HFFc6 (cell line): ENCODE measurements at places on chromosomes 2 and 18. TPM values are rescaled to one million over a fixed set of nuclear protein-coding genes. Genes with fewer than 3 reads are reported as not detected.

Gene MOGAT1
- not detected in 3 replicates for total RNA-seq

Gene TMEM150A
- 11.8 to 19.6 TPM (median 16.6 TPM) in 3 replicates for total RNA-seq

DNA sequence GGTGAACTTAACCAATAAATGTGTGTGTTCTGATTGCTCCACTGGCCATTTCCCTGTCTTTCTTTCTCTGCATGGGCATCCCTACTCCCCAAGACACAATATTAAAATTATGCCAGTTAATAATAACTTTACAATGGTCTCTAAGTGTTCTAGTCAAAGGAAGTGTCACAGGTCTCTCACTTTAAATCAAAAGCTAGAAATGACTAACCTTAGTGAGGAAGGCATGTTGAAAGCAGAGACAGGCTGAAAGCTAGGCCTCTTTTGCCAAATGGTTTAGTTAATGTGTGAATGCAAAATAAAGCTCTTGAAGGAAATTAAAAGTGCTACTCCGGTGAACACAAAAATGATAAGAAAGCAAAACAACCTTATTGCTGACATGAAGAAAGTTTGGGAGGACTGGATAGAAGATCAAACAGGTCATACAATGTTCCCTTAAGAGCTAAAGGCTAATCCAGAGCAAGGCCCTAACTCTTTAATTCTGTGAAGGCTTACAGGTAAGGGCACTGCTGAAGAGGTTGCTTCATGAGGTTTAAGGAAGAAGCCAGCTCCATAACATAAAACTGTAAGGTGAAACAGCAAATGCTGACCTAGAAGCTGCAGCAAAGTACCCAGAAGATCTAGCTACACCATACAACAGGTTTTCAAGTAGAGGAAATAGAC, 44.0 kb upstream of the ARHGAP15 start:
- no peak for DNase-seq

GRCh38 chr2:206083602-206084438, 2.2 kb downstream of the INO80D start:
- no peak for DNase-seq

GRCh38 chr2:163834221-163834620, 98.4 kb upstream of the FIGN start:
- no peak for DNase-seq

GRCh38 chr18:35110059-35110458, 68.8 kb downstream of the MAPRE2 start:
- DNase-seq: no peak

GRCh38 chr18:44041553-44041952, 639.1 kb upstream of the SETBP1 start:
- DNase-seq: no peak

GRCh38 chr2:230987137-230988020, 8.5 kb upstream of the SPATA3 start:
- peak; percentile 50 for DNase-seq

Gene CNGA3
- total RNA-seq: 0.26 to 0.87 TPM (median 0.35 TPM) in 3 replicates

- no peak for DNase-seq
Measured at GRCh38 chr2:207221731-207222130, 56.0 kb upstream of the KLF7 start.

Gene GPR155
- 4.3 to 7.4 TPM (median 7.3 TPM) in 3 replicates for total RNA-seq

- DNase-seq: no peak
Measured at GRCh38 chr2:230068651-230069055, at the start of gene SLC16A14. TSS of gene SLC16A14 (minus strand) at chr2:230068924. CDS start at chr2:230059352, 9,572 bp downstream.

DNA sequence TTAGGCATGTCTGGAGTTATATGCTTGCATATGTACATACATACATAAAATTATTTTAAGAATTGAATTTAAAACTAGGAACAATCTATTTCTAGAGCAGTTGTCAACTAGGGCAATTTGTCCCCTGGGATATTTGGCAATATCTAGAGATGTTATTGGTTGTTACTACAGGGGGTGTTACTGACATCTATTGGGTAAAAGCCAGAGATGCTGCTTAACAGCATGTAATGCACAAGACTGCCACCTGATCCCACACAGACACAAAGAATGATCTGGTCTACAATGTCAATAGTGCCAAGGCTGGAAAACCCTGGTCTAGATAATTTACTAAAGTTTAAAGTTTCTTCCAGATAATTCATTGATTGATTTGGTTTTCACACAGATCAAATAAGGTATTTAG, 185.3 kb downstream of the NYAP2 start:
- DNase-seq: no peak

Gene C2orf81
- 0.53 to 2.3 TPM (median 2.1 TPM) in 3 replicates for total RNA-seq

DNA sequence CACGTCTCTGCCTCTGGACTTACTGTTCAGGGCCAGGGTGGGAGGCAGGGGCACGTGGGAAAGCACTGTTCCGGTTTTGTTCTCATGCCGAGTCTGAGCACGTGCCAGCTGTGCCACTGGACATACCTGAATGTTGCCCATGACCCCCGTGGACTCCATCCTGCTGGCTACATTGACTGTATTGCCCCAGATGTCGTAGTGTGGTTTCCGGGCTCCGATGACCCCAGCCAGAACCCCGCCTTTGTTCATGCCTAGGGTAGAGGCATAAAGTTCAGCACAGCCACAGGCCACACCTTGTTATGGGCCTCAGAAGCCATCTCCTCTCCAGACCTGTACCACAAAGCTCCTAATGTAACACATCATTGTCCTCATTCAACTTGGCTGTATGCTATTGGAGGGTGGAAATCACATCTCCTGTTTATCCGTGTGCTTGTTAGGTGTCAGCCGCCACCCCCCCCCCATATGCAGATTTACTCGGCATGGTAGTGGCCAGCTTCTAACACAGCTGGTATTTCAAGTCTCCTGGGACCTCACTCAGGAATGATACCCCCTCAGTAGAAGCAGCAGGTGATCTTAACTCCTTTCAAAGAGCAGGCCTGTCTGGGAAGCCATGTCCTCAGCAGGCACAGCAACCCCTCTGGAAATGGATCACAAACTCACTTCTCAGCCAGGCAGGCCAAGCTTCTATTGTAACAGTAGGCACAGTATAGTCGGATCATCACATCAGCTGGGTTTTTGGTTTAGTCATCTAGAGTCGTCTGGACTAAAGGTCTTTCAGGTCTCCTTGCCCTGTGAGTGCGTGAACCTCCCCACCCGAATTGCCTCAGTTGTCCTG, 27.6 kb downstream of the CENPO start:
- DNase-seq: no peak

DNA sequence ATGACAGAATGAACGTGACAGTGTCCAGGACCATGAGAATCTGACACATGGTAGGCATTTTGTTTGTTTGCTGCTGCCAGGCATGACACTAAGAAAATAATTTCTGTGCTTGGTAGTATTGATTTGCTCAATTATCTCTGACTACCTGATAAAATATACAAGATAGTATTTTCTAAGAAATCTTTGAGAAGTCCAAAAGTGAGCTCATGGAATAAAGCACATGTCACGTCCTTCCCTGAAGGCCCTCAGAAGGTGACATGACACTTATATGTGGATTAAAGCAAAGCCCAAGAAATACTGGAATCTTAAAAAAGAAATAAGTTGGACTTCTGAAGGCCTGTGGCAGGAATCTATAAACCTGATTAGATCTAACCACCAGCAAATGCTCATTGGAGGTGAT, 3.8 kb upstream of the TTN start:
- DNase-seq: no peak

- DNase-seq: no peak
Measured at GRCh38 chr2:44949329-44950151, 8.0 kb downstream of the SIX3 start.

Gene GNAL
- total RNA-seq: 0.09 to 0.20 TPM (median 0.09 TPM) in 3 replicates

Gene VSNL1
- not detected in 3 replicates for total RNA-seq

Gene INPP4A
- 19.1 to 20.3 TPM (median 19.1 TPM) in 3 replicates for total RNA-seq

GRCh38 chr2:202094426-202094986, 21.5 kb downstream of the KIAA2012 start:
- DNase-seq: no peak

DNA sequence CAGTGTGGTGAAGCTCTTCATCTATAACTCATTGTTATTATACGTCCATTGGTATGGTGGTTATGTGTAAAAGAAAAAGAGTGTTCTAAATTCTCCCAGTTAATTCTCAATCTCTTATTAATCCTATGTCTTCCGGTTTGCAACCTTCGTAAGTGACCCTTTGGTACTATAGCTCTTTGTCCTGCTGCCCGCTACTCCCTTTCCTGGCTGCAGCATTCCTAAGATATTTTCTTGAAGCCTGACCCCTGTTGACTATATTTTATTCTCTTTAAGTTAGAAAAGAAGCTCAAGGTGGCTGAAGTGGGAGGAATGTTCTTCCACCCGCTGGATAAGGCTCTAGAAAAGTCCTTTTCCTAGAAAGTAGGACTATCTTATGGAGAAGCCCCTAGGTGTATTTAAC, 684.8 kb downstream of the SOCS6 start:
- no peak for DNase-seq

GRCh38 chr2:98008415-98008814, 12.7 kb upstream of the TMEM131 start:
- DNase-seq: no peak

GRCh38 chr2:50546790-50547189, 485.1 kb downstream of the NRXN1 start:
- no peak for DNase-seq

DNA sequence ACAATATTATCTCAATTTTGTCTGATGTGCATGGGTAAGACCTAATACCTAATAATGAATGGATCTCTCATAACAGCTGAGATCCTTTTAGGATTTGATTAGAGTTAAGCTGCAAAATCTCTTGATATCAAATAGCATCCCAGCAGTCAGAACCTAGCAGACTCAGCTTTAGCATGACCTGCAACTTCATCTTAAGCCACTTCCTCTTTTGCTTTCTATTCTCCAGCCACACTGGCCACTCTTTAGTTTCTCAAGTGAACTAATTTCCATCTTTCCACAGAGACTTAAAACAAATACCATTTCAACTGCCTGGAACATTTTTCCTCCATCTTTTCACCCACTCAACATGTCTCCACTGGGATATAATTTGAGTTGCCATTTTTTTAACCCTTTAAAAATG, 1251.6 kb upstream of the ZEB2 start:
- DNase-seq: no peak

Gene ATP6V1B1
- total RNA-seq: 0.24 to 0.76 TPM in 2 of 3 replicates, not detected in the other

Gene UBXN2A
- 11.2 to 14.3 TPM (median 13.4 TPM) in 3 replicates for total RNA-seq

DNA sequence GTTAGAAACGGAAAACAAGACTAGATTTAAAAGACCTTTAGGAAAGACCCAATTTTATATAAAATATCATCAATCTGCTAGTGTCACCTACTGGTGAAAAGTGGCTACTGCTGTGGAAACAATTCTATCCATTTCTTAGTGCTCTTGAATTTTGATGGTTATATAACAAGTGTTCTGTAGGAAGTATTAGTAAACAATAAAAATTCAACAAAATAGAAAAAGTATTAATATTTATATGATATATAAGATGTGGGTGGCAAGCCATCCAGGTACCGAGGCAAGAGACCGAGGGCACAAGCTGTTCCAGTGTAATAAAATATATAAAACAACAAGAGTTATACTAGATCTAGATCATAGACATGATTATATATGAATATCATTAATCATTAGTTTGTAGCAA, 6.2 kb upstream of the TMEM87B start:
- DNase-seq: peak; percentile 52

DNA sequence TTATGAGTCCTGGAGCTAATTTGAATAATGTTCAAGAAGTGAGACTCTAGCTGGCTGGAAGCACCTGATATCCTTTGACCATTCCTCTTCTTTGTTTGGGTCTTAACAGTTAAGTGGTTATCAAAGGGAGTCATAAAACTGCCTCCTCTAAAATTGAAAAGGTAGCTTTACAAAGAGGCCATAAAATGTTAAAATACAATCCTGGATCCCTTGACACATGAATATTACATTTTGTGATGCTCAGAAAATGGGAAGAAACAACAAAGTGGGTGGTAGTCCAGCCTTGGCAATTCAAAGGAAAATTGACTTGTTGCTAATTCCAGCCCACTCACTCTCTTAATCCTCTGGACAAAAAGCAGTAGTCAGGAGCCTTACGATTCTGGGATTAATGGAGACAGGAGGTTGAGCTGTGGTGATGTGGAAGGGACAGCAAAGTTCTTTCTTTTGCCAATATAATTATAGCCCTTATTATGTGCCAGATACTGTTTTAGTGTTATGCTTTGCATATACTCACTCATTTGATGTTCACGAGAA, 339.2 kb downstream of the PDE11A start:
- no peak for DNase-seq

Gene SEH1L
- 58.2 to 61.8 TPM (median 58.4 TPM) in 3 replicates for total RNA-seq

- no peak for DNase-seq
Measured at GRCh38 chr2:6955511-6956136, 38.4 kb downstream of the RNF144A start.

Gene CCDC121
- 0.57 and 0.97 TPM in 2 replicates for total RNA-seq

Gene CCDC85A
- 24.1 to 40.2 TPM (median 25.7 TPM) in 3 replicates for total RNA-seq

Gene REG3A
- not detected in 3 replicates for total RNA-seq

DNA sequence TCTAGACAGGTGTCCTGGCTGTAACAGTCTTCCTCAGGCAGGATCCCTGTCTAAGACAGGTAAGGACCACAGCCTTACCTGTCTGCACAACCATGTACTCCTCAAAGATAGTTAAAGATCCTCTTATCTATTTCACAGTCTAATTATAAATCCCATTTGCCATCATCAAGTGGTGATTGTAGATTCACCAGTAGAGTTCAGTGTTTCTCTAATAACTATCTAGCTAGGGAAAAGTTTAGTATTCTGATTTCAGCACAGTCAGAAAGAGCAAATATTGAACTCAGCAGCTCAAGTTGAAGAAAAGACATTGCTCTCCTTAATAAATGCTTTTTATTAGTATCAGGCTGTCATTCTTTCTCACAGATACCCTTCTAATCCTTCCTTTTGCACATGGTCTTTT, 1305.5 kb upstream of the NXPH2 start:
- no peak for DNase-seq

DNA sequence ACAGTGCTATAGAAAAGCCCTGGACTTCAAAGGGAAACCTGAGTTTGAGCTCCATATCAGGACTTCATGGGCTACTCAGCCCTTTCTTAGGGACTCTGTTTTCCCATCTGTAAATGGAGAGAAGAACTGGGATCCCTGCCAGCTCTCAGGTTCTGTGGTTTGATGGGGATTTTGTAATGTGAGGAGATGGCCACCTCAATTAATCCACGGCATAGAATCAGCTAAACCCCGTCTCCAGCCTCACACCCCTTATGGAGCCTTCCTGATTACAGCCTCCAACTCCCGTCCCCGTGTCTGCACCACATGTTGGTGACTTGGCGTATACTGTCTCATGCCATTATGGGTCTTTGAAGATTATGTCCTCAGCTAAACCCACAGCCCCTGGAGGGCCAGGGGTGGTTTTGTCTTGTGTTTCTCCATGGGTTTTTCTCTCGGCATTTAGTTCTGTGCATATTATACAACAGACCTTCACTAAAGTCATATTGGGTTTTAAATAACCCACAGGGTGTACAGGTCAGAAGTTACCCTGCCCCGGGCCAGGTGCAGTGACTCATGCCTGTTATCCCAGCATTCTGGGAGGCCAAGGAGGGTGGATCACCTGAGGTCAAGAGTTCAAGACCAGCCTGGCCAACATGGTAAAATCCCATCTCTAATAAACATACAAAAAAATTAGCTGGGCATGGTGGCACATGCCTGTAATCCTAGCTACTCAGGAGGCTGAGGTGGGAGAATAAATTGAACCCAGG, 63.8 kb upstream of the PPP1CB start:
- DNase-seq: no peak

DNA sequence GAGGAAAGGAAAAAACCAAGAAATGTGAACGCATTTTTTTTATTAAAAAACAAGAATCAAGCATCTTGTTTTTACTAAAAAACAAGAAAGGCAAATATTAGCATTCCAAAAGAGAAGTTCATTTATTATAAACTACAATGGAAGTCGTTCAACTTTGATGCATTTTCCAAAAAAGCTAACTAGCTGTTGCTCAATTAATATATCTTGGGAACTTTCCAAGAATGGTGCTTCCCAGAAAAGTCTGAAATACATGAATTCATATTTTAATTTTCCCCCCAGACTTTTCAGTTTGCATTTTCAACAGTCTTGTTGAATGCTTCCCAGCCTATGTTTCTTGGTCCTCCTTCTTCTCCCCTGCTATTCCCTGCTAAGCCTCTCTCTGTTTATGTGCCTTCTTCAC, 7.5 kb upstream of the RND3 start:
- DNase-seq: no peak
